Cortex of kidney (tissue), 1 donor: ENCODE measurements at places on chromosomes 2 and 18.

- DNase-seq: no peak
Measured at GRCh38 chr2:215136669-215137328, 1.6 kb downstream of the ABCA12 start.

DNA sequence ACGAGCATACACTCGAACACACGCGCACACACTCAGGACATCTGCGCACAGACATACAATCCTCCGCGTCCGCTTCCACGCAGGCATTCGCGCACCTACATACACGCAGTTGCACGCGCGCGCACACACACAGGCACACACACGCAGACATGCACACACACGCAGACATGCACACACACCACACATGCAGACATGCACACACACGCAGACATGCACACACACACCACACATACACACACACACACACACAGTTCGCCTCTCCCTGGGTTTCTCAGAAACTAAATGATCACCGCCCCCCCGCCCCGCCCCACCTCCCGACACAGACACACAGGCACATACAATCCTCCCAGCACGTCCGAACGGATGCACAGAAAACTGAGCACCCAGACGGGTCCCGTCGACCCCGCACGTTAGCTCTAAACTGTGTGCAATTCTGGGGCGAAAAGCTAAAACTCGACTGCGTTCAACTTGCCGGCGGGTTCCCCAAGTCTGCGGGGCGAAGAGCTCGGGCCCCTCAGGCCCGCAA lies 1.0 kb downstream of the EPHA4 start:
- DNase-seq: no peak

DNA sequence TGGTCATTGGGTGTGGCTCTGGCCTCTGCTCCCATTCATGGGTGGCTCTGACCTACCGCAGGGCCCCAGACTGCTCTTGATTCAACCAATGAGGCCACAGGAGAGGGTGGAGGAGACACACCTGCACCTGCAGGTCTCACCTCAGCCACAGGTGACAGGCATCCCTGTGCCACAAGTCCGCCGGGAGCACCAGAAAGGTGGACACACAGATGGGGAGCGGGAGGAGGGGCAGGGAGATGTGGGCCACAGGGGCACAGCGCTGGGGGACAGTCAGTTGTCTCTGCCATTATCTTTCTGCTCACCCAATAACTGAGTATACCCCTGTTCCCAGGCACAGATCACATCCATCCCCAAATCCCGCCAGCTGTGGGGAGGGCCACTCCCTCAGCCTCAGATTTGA lies 189.1 kb upstream of the SALL3 start:
- no peak for DNase-seq

- DNase-seq: no peak
Measured at GRCh38 chr2:161090411-161090810, 69.8 kb upstream of the TANK start.

DNA sequence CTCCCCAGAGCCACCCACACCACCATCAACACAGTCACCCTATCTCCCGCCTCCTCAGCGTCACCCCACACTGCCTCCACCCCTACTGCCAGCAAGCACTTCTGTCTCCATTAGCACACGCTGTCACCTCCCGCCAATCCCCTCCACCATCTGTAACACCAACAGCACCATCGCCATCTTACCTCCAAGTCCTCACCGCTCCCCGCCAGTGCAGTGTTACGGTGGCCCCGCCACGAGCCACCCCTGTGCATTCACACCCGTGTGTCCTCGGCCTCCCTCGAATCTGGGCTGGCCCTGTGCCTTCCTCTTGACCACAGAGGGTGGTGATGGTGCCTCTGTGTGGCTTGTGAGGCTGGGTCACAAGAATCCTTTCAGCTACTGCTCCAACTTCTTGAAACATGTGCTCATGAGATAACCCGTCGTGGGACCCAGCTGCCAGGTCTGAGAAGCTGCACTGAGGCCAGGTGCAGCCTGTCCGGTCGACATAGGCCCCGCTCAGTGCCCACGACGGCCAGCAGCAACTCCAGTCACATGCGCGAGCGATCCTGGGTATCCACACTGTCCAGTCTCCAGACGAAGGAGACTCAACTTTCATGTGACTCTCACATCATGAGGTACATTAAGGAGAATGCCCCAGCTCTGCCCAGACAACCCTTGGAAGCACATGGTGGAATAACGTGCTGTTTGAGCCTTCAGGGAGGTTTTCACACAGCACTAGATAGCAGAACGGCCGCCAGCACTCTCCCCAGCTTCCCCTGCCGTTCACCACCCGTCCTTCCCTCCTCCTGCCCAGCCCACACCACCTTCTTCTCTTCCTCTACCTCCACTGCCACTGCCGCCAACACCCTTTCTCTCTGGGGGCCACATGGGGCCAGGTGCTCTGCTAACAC lies 72.6 kb upstream of the ASB18 start:
- DNase-seq: no peak

GRCh38 chr2:191280834-191281756 lies 35.9 kb downstream of the MYO1B start:
- no peak for DNase-seq

DNA sequence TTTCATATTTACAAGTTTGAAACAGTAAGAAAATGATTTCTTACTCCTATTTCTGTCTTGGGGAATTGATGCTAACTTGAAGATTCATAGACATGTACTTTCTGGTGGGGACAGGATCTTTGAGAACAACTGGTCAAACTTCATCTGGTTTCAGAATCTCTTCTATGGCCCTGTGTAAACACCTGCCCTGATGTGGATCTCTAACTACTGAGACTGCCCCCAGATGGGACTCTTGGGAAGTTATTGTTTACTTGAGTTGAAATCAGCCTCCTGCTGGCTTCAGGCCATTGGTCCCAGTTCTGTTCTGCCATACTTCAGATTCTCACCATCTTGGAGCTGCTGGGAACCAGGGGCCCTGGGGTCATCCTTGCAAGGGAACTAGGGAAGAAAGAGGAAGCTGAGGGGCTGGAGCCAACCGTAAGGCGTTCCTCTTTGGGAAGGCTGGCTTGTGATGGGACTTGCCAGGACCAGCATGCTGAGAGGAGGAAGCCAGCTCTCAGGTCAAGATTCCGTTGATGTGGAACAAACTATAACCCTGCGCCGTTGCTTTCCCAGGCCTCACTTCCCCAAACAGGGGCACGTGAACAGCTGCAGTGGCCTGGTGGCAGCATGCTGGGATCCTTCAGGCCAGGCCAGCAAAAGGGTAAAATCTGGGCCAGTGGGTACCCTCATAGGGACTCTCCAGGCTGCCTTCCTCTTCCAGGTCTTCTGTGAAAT lies 135.5 kb upstream of the CXCR4 start:
- DNase-seq: no peak

DNA sequence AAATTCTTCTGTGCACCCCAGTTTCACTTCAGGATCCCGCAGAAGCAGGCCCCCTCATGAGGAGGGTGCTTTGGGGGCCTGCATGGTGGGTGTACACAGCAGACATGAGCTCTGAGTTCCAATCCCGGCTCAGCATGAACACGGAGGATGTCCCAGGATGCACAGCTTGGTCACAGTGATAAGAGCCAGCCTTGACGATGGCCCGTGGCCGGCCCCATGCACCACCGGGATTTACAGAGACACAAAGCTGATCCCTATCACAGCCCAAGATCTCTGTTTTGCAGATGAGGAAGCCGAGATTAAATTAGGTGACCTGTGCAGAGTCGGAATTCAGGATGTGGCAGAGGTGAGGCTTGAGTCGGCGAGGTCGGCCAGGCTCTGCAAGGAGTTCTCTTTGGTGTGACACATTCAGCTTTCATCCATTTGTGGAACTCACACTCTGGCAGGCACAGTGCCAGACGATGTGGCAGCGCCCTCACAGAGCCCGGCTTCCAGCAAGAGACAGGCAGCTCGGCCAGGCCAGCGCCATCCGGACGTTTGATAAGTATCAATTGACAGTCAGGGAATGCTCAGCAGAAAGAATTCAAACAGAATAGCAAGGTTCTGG lies 456.3 kb upstream of the MYT1L start:
- DNase-seq: no peak

- DNase-seq: no peak
Measured at GRCh38 chr2:60350791-60351190, 202.7 kb downstream of the BCL11A start.

DNA sequence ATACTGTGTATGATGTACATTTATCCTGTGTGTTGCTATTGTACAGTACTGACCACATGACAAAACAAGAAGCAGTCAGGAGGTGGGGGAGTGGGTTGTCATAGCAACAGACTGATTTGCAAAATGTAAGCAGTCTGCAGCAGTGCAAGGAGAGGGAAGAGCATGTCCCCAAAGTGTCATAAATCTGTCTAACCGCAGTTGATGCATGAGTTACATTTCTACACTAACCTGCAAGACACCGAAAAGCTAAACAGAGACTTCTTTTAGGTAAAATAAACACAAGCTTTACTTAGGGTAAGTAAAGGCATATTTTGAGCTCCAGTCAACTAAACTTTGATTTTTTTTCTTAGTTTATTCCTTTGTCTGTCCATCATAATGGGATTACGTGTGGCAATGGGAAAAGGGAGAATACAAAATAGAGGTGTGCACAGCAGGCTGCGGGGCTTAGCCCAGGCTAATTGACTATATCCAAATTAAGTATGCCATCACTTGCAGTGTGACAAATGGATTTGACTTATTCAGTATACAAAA lies 134.5 kb downstream of the MEIS1 start:
- no peak for DNase-seq

GRCh38 chr2:218291318-218292047 lies 820 bp downstream of the TMBIM1 start:
- no peak for DNase-seq

DNA sequence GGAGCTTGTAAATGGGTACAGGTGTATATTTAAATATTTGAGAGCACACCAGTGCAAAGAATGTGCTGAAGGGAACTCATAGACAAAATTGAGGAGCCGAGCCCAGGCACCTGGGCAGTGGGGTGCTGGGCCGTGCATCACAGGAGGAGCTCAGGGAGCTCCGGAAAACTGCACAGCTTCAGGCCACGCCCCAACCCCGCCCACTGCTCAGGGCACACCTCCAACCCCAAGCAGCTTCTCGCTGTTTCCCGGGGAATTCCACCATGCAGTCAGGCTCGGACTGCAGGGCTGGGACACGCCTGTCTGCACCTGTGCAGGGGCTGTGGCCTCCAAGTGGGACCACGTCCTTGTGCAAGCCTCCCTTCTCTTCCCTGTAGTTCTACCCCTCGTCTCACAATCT lies 243.0 kb downstream of the HDAC4 start:
- no peak for DNase-seq

- no peak for DNase-seq
Measured at GRCh38 chr2:147758821-147759220, 86.0 kb upstream of the ACVR2A start.

DNA sequence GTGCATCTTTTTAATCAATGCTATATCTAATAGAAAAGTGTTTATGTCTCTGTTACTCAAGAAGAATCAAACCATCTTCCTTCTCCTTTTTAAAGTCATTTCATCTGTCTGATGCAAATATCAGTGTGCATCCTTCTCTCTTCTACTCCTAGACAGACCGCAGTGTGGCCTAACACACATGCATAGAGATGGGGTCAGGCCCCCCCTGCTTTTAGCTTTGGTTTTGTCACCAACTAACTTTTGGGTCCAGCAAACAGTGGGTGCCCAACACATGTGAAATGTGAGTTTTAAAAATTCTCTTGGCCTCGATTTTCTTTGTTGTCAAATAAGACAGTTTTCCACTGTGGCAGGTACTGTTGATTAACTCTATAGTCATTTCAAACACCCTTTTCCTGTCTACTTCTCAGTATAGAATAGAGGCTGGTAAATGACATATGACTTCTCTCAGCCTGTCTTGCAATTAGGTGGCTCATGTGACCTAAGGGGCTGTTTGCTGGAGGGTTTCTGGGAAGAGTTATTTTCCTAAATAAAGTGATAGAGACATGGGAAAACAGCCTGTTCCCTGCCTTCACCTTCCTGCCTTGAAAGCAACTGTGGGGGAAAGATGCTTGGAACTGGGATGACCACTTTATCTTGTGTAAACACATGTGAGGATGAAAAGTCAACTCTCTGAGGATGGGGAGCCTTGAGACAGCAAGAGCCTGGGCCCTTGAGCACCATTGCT lies 65.7 kb upstream of the DARS1 start:
- DNase-seq: no peak

GRCh38 chr2:140013545-140014203 lies 1233.5 kb upstream of the NXPH2 start:
- DNase-seq: no peak

GRCh38 chr2:141438536-141438935 lies 692.3 kb downstream of the LRP1B start:
- DNase-seq: no peak

DNA sequence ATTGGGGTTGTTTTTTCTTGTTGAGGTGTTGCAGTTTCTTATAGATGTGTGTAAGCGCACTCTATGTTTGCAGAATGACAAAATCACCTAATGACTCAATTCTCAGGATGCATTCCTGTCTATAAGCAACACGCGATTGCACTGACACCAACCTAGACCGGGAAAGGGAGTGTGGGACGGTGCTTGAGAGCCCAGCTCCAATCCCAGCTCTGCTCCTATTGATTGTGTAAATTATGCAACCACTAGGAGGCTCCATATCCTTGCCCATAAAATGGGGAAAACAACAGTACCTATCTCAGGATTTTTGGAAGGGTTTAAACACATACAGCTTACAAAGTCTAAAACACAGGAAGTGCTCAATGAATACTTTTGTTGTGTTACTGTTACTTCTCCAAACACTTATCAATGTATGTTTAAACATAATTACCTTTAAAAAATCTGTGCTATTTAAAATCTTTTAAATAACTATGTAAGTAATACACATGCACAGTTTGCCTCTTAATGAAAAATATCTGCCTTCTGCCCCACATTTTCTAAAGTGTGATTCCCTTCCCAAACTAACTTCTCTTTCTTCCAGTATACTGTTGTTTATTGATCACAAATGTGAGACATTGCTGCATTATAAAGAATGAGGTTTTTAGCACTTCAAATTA lies 132.5 kb downstream of the SPHKAP start:
- no peak for DNase-seq

DNA sequence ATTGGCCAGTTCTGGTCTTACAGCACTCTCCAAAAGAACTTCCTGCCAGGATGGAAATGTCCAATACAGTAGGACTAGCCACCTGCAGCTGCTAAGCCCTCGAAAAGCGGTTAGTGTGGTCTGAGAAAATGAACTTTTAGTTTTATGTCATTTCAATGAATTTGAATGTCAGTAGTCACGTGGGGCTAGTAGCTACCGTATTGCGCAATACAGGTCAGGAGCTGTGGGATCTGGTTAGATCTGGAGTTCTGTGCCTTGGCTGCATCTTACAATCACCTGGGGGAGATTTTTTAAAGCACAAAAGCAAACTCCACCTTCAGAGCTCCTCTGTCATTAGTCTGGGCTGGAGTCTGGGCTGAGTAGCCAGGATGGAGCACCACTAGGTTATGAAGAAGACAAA lies 35.9 kb downstream of the C1QL2 start:
- DNase-seq: no peak

- no peak for DNase-seq
Measured at GRCh38 chr2:47072018-47072691, 83.0 kb downstream of the STPG4 start.

DNA sequence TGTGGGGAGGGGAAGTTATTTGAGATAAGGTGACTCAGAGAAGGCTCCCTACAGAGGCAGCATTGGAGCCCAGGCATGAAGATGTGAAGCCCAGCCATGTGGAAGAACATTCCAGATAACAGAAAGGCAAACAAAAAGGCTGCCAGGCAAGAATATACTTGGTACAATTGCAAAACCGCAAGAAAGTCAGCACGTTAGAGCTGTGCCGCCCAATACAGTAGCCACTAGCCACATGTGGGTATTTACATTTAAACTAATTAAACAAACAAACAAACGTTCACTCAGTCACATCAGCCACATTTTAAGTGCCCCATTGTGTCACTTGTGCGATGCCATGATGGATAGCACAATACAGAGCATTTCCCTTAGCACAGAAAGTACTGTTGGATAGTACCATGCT lies 179.6 kb downstream of the SATB2 start:
- no peak for DNase-seq

- no peak for DNase-seq
Measured at GRCh38 chr18:76353046-76353445, 142.0 kb downstream of the ZNF516 start.
